ENCODE measurements at places on chromosomes 1 and 21.

DNA sequence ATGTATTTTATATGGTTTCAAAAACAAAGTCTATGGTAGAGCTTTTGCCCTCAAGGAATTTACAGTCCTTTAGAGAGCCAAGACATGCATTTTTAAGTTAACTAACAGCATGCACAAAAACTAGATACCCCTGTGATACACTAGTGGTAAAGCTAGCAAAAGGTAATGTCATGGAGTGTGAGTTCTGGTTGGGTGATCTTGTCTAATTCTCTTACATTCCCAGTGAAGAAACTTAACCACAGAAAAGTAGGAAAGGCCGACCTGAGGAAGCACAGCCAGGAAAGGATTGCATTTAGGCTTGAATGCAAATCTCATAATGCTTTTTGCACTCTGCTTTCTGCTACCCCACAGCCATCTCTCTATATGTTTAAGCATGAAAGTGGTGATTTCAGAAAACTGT, 202.2 kb downstream of the ROR1 start:
- DNase-seq, result no peak

DNA sequence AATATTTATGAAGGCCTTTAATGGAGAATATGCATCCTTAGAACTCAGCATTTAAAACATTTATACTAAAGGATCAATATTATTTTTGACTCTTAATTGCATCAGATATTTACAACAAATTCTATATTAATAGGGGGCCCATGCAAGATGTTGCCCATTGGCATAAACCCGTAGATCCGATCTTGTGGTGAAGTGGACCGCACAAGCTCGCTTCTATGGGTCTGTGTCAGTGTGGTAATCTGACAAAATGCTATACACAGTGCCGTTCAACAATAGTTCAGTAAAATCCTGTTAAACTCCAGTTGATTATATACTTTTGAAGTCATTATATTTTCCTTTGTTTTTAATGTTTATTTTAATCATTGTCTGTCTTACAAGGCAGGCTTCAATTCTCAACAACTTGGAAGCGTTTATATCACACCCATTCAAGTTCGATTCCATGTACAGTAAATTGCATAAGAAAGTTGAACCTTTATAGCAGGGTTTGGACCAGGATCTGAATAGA, 809.2 kb downstream of the USP25 start:
- no peak for DNase-seq

DNA sequence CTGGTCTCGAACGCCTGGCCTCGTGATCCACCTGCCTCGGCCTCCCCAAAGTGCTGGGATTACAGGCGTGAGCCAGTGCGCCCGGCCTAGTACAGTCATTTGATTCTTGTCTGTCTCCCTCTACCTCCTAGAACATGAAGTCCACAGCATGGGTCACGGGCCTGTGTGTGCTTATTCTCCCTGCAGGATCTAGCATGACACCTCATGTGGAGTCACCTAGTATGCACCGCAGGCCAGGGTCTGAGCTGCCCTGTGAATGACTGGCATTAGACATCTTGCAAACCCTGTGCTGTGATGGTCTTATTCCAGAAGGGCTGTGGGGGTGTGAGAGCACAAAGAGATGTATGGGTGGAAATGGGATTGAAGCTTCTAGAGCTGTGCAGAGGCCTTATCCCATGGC, 133.2 kb downstream of the GALNT2 start:
- DNase-seq, result no peak

GRCh38 chr1:226629210-226629895, 80.8 kb downstream of the STUM start:
- no peak for DNase-seq

GRCh38 chr1:27436204-27437159, 44.1 kb downstream of the GPR3 start:
- DNase-seq, result no peak

DNA sequence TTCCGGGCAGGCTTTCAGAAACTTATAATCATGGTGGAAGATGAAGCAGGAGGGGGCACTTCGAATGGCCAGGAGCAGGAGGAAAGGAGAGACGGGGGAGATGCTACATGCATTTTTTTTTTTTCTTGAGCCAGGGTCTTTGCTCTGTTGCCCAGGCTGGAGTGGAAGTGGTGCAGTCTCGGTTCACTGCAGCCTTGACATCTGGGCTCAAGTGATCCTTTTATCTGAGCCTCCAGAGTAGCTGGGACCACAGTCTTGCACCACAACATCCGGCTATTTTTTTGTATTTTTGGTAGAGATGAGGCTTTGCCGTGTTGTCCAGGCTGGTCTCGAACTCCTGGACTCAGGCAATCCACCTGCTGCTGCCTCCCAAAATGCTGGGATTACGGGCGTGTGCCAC, 61.6 kb downstream of the SELENOF start:
- DNase-seq, result no peak

DNA sequence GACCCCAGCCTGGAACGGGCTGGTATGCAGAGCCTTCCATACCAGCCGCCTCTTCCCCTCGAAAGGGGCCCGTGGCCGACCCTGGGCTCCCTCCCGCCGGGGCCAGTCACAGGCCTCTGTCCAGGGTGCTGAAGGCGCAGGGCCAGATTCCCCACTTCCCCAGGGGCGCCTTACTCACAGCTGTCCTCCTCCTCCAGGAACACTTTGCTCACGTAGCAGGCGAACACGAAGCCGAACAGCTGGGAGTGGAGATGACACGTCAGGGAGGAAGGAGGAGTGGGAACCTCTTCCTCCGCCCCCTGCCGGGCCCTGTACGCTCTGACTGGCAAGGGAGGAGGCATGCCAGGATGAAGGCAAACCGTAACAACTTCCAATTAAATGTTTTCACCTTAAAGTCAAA, 57.3 kb downstream of the NKAIN1 start:
- DNase-seq, result peak; percentile 40

DNA sequence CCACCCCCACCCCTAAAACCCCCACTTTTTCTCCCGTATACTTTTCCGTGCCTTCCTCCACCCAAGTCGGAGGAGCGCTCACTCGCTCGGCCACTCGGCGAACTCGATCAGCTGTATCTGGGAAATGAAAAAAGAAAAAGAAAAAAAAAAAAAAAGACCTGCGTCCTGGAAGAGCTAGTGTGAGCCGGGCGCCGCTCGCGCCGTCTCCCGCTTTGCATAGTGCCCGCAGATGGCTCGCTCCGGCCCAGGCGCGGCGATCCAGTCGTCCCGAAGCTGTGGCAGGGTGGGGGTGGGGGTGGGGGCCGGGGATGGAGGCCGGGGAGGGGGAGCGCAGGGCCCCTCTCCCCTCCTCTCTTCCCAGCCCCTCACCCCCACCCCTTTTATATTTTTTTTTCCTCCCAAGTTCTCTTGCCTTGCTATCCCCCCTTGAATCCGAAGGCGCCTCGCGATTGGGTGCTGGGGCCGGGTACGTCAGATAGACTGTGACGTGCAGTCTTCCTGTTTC, 299 bp upstream of the PROX1 start:
- DNase-seq, result no peak

GRCh38 chr1:183212870-183213269, 26.8 kb downstream of the LAMC2 start:
- no peak for DNase-seq

GRCh38 chr1:204558467-204558866, 42.3 kb downstream of the MDM4 start:
- DNase-seq, result no peak

- no peak for DNase-seq
Measured at GRCh38 chr1:63662056-63662836, 69.0 kb downstream of the PGM1 start.
